ENCODE measurements at places on chromosomes 6 and 20. TPM values are rescaled to one million over a fixed set of nuclear protein-coding genes. Genes with fewer than 3 reads are reported as not detected.

Gene MAN1A1
- 35.8 TPM for polyA plus RNA-seq

Gene SPDEF
- polyA plus RNA-seq, result 1.2 TPM

Gene CFB
- polyA plus RNA-seq, result 6.5 TPM

Gene C6orf163
- 10.8 TPM for polyA plus RNA-seq

Gene BACH2
- 10.0 TPM for polyA plus RNA-seq

Gene MMUT
- polyA plus RNA-seq, result 39.9 TPM

Gene BPI
- polyA plus RNA-seq, result 0.98 TPM

Gene WFDC12
- not detected for polyA plus RNA-seq

Gene ID1
- 86.3 TPM for polyA plus RNA-seq

Gene LRRC73
- polyA plus RNA-seq, result 0.40 TPM

Gene SCUBE3
- 3.6 TPM for polyA plus RNA-seq

Gene LAMA4
- polyA plus RNA-seq, result 219 TPM

Gene CAP2
- polyA plus RNA-seq, result 11.3 TPM

Gene OPN5
- polyA plus RNA-seq, result 0.09 TPM

Gene TRIM10
- 2.6 TPM for polyA plus RNA-seq

Gene NKX2-4
- polyA plus RNA-seq, result not detected

Gene LY86
- 2.2 TPM for polyA plus RNA-seq

Gene XKR7
- polyA plus RNA-seq, result 0.20 TPM

Gene CDH26
- 2.0 TPM for polyA plus RNA-seq

Gene RAB32
- 19.3 TPM for polyA plus RNA-seq

Gene TNFRSF21
- 14.8 TPM for polyA plus RNA-seq

Gene SIGLEC1
- polyA plus RNA-seq, result 1.6 TPM

Gene SLC17A3
- polyA plus RNA-seq, result not detected

Gene OR2H1
- polyA plus RNA-seq, result not detected

Gene SEL1L2
- not detected for polyA plus RNA-seq

Gene NKAIN4
- 20.1 TPM for polyA plus RNA-seq

Gene PRND
- polyA plus RNA-seq, result 24.2 TPM

Gene SRMS
- polyA plus RNA-seq, result 0.15 TPM

Gene MPIG6B
- polyA plus RNA-seq, result 3.3 TPM
